CD4-positive, alpha-beta T cell treated with Interleukin-17A for 4 hours (primary cell): ENCODE measurements at places on chromosomes 4 and X.
A peak's percentile ranks its signal among the peaks of the same experiment; 100 is the strongest.

GRCh38 chr4:168572002-168572401, 75.2 kb downstream of the PALLD start:
- no peak for DNase-seq

DNA sequence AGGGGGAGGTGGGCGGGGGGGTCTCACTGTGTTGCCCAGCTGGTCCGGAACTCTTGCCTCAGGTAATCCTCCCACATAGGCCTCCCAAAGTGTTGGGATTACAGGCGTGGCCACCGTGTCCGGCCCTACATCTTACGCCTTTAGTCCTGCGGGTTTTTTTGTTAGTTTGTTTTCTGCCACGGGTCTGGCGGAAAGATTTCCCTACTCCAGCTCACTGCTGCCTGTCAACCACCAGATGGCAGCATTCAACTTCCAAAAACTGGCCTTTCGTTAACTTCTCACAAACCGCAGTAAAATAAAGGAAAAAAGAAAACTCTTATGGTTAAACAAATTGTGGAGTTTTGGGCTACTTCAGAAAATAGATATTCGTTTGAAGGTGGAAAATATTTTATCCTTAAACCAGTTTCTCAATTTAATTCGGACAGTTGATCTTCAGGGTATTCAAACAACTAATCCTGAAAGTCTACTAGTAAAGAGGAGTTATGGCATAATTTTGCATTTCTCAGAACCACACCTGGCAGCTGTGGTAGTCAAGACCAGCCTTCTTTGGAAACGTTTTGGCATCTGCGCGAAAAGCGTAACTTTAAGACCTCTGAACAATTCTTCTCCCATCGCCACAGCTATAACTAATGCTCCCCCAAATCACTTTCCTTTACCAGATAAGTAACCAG, 41.1 kb downstream of the LUZP4 start:
- peak; percentile 31 for DNase-seq

- no peak for DNase-seq
Observed at GRCh38 chrX:78687586-78687985, 28.5 kb upstream of the RTL3 start.

- DNase-seq, result no peak
Observed at GRCh38 chr4:145083891-145084605, 13.9 kb downstream of the ANAPC10 start.

- DNase-seq, result no peak
Observed at GRCh38 chrX:114999906-115000305, 17.5 kb downstream of the IL13RA2 start.

DNA sequence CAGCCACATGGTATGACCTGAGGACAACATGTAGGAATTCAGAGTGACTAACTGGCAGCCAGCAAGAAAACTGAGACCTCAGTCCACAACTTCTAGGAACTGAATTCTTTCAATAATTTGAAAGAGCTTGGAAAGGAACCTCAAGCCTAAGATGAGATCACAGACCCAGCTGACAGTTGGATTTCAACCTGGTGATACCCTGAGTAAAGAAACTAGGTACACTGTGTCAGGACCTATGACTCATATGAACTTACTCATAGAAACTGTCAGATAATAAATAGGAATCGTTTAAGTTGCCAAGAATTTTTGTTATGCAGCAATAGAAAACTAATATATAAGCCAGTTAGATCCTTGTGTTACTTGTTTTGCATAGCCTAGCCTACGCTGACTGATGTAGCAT, 102.4 kb upstream of the DCAF12L1 start:
- DNase-seq, result no peak
